Stimulated activated CD8-positive, alpha-beta memory T cell treated with anti-CD3 and anti-CD28 coated beads, Interleukin-15, amount 100 ng/mL, for 24 hours (primary cell): ENCODE measurements at places on chromosomes 2 and 18.

DNA sequence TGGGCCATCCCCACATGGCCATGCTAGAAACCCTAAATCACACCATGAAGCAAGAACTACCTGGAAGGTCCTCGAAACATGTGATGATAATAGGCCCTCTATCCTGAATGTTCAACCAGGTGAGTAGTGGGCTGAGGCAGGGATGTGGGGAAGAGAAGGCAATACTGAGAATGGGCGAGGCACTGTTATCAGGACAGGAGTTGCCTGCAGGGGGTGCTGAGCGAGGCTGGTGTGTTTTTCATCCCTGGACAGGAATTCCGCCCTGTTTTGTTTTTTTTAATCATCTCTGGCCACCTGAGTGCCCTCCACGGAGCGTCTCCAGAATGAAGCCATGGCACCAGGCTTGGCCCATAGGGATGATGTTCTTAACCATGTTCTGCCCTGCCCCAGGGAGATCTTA, 103.0 kb upstream of the SOX11 start:
- DNase-seq: no peak

DNA sequence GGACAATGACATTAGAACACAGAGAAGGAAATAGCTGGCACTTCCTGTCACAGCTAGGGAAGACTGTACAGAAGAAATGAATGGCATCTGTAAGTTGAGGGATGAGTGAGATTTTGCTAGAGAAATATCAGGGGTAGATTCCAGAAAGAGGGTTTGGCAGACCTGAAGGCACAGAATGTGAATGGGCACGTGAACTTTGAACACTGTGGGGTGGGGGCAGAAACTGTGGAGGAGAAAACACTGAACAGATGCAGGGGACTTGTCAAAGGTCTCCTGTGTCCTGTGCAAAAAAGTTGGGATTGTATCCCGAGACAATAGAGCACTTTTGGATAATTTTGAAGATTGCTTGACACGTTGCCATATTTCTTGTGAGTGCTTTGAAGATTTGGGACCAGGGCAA, 88.0 kb downstream of the PPP1R1C start:
- DNase-seq: no peak

DNA sequence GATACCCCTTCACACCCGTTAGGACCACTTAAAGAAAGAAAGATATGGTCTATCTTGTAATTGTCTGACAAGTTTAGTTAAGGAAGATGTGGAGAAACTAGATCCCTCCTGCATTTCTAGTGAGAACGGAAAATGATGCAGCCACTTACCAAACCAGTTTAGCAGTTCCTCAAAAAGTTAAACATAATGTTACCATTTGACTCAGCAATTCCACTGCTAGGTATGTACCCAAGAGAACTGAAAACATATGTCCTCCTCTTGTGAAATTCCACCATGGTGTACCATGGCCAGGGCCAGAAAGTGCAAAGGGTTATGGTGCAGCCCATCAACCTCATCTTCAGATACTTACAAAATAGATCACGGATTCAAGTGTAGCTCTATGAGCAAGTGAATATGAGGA, 79.0 kb upstream of the ID2 start:
- DNase-seq: no peak

GRCh38 chr2:226048611-226049010, 649.1 kb downstream of the NYAP2 start:
- DNase-seq: no peak

GRCh38 chr2:111039628-111040383, 80.9 kb upstream of the BCL2L11 start:
- DNase-seq: no peak

DNA sequence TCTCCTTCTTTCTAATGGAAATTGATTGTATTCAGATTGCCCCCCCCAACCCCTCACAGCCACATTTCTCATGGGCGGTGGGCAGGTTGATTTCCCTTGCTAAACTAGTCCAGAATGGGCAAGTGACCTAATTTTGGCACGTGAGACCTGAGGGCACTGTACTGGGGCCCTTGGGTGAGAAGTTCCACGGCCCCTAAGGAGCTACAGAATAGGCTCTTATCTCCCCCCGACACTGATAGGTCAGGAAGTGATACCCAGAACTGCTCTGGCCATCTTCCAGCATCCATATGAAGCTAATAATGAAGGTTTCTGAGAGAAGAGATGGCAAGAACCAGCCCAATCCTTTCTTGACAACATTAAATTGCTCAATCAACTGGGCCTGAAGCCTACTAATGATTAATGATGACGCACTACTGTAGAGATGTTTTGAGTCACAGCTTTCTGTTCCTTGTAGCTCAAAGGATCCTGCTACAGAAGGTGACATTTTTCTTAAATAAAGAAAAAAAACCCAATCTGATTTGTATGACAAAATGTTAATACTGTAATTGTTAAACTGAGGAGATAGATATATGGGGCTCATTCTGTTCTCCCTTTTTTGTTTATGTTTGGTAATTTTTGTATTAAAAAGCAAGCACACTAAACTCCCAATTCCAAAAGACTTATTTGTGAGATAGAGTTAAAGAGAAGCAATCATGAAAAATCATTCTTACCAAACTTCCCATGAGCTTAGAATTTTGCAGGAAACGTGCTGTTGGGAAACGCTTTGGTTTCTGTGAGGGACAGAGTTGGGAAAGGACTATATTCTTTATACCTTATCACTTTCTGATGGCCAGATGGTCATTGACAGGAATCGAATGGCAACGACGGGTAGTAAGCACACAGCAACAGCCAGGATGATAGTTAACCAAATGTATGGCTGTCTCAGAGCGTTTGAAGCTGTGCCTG, 28.2 kb upstream of the NARS1 start:
- DNase-seq: no peak

- no peak for DNase-seq
Observed at GRCh38 chr2:217160103-217160743, 300.4 kb upstream of the TNP1 start.

DNA sequence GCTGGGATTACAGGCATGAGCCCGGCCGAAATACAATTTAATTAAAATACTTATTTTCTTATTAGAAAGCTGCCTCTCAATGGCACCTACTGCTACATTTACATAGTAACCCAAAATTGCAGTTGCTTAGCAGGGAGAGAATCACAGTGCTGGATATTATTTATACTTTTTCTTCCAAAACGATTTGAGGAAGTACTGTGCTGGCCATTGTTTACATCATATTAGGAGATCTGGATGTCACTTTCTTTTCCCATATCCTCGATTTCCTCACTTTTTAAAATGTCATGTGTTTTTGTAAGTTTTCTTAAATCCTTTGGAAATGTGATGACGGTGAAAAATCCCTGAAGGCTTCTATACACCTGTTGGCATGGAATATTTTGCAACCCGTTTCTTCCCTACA, 3.4 kb upstream of the SP3 start:
- no peak for DNase-seq

GRCh38 chr18:63224630-63225029, 94.9 kb downstream of the BCL2 start:
- DNase-seq: no peak

- no peak for DNase-seq
Observed at GRCh38 chr2:229118927-229119326, 152.2 kb downstream of the PID1 start.

GRCh38 chr2:23394700-23395099, 9.7 kb downstream of the KLHL29 start:
- DNase-seq: no peak

DNA sequence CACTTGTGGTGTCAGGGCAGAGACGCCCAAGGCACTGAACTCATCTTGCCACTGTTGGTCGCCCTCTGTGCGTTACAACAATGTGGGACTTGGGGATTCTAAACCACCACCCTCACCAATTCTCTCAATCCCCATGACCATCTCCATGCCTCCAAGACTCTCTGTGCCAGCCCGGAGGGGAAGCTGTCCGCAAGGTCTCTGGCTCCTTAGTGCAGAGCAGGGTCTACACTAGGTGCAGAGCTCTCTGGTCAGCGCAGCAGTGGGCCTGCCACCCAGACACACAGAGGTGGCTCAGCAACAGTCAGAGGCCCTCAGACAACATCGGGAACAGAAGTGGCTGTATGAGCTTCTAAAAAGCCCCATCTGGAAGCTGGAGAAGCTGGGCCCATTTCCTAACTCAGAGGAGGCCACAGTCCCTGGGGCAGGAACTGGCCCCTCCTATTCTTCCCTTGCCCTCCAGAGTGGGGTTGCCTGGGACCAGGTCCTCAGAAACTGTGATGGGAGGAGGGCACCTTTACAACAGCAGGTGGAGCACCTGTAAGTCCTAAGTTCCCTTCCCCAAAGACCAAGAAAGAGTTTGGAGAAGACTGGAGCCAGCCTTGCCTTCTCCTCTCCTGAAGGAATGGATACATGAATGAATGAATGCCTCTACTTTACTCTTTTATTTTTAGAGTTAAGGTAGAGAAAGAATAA, 37.7 kb downstream of the SERTAD2 start:
- no peak for DNase-seq

DNA sequence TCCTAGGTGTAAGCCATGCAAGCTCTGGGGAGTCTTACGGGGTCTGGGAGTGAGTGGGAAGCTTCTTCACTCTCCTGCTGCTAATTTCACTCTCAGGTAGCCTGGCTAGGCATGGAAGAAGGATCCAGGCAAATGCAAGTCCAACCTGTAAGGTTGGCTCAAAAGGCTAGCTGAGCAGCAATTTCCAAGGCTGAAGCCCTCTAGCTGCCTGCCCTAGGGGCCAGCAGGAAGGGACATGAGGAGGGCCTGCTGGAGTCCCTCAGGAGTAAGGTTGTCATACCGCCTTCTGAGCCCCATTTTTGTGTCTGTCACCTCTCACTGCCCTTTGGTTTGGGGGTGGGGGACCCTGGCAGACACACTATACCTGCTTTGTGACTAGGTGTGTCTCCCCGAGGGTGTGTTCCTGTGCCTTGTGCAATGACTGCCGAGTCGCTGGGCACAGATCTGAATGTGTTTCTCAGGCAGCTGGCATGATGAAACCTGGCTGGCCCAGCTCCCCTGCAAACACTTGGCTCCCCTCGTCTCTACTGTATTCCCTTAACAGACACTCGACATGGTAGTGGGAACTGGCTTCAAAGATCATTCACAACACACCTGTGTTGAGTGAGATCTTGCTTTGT, 123.9 kb upstream of the FAM136A start:
- DNase-seq: no peak

GRCh38 chr2:176432434-176432833, 163.2 kb downstream of the MTX2 start:
- DNase-seq: no peak

- DNase-seq: no peak
Observed at GRCh38 chr2:102141970-102142828, at the start of gene IL1R1. Gene IL1R1 (plus strand): TSS chr2:102142746. CDS start chr2:102157725, 14,979 bp downstream.

DNA sequence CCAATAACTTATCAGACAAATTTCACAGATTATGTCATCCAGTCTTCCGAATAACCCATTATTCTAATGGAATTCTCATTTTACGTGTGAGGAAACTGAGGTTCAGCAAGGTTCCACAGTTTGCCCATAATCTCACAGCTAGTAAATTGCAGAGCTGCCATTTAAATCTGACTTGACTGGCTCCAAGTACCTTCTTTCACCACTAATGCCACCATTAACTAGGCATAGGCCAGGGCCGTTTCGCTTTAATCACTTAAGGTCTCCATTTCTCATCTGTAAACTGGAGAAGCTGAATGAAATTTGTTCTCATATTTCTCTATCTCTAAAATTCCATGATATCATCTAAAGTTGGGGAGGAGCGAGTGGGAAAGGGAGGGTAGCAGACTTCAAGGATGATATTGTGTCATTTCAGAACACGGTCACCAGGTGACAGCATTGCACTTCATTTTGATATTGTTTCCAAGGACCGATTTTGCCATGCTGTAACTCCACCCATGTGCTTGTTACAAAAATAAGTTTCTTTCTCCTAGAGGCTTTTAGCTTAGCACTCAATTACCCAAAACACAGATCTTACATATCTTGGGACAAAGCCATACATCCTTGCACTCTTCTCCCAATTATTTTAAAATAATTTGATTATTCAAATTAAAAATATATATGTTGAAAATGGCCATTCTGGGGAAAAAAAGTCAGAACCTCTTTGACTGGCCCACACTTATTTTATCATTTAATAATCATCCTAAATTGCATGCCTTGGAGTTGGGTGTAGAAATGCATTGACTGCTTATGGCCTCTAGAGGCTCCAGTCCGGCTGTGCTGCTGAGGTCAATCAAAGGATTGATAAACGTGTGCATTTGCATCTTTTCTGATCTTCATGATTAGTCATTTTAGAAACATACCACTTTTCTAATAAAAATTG, 123.8 kb downstream of the AKAIN1 start:
- no peak for DNase-seq
